Stimulated activated CD4-positive, alpha-beta T cell treated with anti-CD3 and anti-CD28 coated beads, Interleukin-1b, Interleukin-23, amount 100 ng/mL, for 1 hour (primary cell): ENCODE measurements at places on chromosomes 4 and X.

- no peak for DNase-seq
Measured at GRCh38 chr4:86942185-86942666, 7.4 kb downstream of the AFF1 start.

- no peak for DNase-seq
Measured at GRCh38 chr4:84279678-84280077, 219.4 kb downstream of the NKX6-1 start.

DNA sequence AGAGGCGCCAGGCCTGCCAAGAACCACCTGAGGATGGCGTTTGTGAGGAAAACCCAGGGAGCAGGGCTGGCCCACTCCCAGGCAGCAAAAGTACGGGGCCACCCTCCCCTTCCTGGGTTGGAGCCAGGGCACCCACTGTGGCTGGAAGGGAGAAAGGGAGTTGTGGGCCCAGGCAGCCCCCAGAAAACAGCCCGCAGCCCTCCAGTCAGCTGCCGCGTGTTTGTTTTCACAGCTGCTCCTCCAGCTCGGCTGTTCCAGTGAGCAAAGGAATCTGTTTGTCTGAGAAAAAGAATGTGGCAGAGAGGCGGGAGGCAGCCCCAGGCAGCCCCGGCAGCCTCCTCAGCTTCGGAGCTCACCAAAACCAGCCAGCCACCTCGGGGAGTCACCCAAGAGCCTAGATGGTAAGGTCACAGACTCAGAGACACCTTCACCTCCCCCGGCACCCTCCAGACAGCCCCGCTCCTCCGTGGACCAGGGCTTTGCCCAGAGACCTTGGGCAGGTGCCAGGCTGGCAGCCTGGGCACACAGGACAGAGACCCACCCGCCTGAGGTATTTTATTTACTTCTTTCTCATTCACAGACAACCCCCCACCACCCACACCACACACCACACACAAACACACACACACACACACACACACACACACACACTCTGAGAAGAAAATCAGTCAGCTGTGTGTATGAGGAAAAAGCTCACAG is 338.1 kb downstream of the BCOR start:
- DNase-seq, result no peak

- no peak for DNase-seq
Measured at GRCh38 chr4:86487738-86488348, 106.3 kb upstream of the PTPN13 start.

GRCh38 chr4:43331226-43332051 is 438.9 kb downstream of the GRXCR1 start:
- DNase-seq, result no peak

DNA sequence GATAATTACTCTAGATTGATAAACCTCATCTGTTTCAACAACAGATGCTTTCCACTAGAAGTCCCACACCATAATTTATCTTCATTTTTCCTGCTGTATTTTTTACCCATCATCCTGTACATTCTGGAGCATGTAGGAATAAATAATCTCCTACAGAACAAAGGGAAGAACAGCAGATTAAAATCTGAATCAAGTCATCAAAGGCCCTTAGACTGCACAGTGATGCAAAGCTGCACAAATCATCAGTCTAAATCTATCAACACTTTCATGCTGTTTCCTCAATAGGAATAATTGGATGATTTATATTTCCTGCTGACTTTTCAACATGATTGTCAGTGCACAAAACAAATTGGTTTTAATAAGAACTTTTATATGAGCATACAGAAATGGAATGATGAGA is 1143.9 kb downstream of the STIM2 start:
- no peak for DNase-seq

DNA sequence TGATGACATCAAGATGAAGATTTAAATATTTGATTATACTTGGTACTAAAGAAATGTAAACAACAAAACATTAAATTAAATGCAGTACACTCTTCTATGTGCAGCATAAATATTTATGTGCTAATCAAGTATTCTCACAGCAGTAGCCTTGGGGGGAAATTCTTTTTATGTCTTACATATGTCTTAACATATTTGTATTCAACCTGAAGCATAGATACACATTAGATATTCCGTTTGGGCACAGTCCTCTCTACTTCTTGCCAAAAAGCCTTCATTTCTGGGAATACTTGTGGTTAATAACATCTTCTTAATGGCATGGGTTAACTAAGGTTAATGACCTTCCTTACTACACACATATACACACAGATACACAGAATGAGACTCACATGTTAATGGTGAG is 19.8 kb downstream of the TMPRSS11F start:
- no peak for DNase-seq

DNA sequence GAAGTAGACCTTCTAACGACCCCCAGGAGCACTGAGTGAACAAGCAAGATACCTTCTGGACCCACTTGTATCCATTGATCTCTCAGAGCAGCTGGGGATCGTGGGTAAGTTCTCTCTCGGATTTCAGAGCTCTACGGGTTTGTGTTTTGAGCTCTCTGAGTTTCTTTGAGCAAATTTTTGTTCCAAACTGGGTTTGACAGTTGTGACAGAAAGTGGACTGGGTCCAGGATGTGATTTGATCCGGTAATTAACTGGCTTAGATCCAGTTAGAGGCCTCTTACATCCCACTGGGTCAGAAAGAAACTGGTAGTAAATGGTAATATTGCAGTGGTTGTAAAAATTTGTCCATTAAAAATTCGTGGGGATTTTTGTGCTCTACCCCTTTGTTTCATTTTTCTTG is 459.2 kb downstream of the INPP4B start:
- DNase-seq, result no peak

GRCh38 chrX:100356351-100356896 is 53.6 kb downstream of the PCDH19 start:
- no peak for DNase-seq

- no peak for DNase-seq
Measured at GRCh38 chr4:128827296-128827695, 17.8 kb downstream of the JADE1 start.

GRCh38 chrX:19579485-19579884 is 64.2 kb upstream of the MAP3K15 start:
- no peak for DNase-seq

DNA sequence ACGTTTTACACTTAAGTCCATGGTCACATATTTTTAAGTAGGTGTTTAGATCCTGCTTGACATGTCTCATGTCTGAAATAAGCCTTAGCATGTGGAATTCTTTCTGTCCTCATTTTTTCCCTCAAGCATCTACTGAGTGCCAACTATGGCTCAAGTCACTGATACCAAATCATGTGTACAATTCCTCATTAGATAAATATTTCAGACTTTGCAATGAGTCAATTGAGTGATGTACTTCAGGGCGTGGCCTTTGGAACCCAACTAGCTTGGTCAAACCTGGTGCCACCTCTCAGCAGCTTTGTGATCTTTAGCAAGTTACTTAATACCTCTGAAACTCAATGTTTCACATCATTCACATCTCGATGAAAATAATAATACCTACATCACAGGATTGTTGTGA is 12.6 kb upstream of the JADE1 start:
- no peak for DNase-seq

- no peak for DNase-seq
Measured at GRCh38 chr4:139884438-139884837, 218.8 kb downstream of the MGST2 start.

- no peak for DNase-seq
Measured at GRCh38 chrX:113920661-113921060, 663.2 kb upstream of the HTR2C start.

GRCh38 chr4:37661772-37662171 is 24.4 kb downstream of the RELL1 start:
- no peak for DNase-seq

GRCh38 chr4:183402771-183403170 is 41.7 kb upstream of the CDKN2AIP start:
- no peak for DNase-seq

DNA sequence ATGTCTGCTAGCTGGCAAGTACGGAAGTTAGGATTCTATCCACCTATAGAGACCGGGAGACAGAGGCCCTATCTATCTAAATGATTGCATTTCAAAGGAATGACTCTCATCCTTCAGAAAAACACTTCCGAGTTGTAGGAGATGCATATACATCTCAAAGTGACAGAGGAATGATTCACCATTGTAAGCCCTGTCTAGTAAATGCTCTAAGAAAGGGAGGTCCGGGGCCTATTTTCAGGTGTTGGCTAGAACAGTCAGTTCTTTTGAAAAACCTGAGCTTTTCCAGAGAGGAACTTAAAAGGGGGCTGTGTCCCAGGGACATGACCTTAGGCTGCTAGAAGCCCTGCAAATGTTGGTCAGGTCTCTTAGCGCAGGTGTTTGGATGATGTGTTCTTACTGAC is 262.9 kb upstream of the IL1RAPL1 start:
- no peak for DNase-seq

- DNase-seq, result peak; percentile 81
Measured at GRCh38 chr4:52861879-52862616, at the start of gene RASL11B. Gene RASL11B, plus strand, starts transcription at chr4:52862317. Its CDS starts 191 bp downstream, at chr4:52862508.

DNA sequence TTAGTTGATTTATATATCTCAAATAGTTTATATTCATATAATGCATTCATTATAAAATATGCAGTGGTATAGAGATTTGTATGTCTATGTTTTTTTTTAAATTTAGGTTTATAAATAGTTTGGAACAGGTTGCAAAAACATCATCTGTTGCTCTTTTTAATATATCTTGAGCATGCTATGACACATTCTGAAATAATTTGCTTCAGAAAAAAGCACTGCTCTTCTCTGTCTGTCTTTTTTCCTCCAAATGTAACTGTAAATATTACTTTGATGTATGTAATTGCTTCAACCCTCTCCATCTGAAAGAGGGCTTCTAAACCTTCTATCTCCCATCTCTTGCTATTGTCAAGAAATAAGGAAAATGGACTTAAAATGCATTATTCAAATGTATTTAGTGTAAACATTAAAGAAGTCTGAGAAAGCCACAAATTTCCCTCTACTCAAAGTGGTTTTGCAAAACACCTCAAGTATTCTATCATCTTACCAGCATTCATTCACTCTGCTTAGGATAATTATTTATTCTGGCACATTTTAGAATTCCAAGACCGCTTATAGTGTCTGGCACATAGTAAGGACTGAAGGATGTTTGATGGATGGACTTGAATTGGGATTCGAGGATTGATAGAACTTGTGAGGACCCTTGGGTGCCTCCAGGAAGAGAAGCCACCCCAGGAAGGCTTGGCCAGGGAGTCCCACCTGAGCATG is 87.8 kb downstream of the CLNK start:
- DNase-seq, result no peak

- DNase-seq, result no peak
Measured at GRCh38 chr4:1470816-1471442, 64.7 kb upstream of the NKX1-1 start.

DNA sequence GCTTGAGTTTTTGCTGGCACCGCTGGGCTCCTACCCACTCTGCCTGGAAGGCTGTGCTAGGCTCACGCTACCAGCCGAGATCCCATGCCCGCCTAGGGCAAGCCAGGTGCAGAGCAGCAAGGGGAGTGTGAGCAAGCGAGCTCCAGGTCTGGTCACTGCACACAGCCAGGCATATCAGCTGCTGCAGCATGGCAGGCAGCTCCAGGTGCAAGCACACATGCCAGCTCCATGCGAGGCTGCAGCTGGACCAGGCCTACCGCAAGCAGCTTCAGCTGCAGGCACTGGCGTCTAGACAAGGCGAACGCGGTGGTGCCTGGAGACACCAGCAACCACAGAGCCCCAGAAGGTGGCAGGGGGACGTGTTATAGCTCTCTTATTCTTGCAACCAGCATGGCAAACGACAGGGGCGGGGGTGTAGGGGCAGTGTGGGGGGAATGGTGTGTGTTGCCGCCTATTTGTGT is 614.7 kb upstream of the EPHA5 start:
- DNase-seq, result no peak

- no peak for DNase-seq
Measured at GRCh38 chr4:69759189-69759604, 1.2 kb downstream of the SULT1B1 start.

DNA sequence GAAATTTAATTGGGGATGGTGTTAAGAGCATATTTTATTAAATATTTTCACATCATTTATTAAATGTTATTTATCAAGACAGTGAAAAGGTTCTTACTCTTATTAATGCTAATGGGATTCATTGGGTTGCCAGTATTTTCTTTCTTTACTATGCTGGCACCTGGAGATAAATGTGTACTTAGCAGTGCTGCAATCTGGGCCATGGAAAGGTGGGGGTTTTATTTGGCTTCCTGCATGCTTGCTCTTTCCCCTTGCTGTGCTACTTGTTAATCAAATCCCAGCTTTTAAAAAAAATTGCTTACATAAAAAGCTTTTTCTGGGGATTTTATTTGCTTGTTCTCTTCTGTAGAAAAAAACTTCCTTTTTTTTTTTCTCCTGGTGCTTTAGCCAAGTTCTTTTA is 48.3 kb downstream of the ZAR1 start:
- DNase-seq, result no peak

GRCh38 chr4:105461621-105462382 is 12.1 kb downstream of the PPA2 start:
- DNase-seq, result no peak

DNA sequence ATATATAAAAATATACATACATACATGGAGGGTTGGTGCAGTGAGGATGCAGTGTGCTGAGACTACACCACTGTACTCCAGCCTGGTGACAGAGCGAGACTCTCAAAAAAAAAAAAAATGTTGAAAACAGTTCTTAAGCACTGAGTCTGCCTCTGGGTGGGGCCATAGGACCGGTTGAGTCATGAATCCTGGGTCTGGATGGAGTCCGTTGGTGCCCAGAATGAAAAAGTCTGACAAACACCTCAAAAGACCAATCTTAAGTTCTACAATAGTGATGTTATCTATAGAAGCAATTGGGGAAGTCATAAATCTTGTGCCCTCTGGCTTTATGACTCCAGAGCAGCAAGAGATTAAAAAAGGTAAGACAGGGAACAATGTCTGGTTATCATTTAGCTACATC is 70.4 kb downstream of the FGFBP1 start:
- no peak for DNase-seq

- DNase-seq, result no peak
Measured at GRCh38 chr4:155614111-155614762, 52.4 kb upstream of the GUCY1A1 start.

GRCh38 chr4:67674098-67674497 is 26.9 kb downstream of the UBA6 start:
- no peak for DNase-seq

DNA sequence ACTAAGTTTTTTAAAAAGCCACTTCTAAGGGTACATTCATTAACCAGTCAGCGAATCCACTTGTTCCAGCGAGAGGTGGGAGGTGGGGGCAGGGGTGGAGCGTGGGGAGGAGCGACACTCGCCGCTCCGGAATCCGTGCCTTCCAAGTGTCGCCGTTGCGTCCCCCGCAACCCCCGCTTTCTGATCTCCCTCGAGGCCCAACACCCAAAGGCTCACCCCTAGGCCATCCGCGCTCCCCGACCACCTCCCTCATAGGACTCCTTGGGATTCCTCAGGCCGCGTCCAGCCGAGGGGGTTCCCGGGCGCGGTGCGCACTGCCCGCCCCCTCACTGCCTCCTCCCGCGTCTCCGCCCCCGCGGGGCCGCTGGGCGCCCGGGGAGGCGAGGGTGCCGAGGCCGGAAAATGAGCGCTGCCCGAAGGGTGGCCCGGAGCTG is 108.1 kb upstream of the STOX2 start:
- DNase-seq, result no peak

DNA sequence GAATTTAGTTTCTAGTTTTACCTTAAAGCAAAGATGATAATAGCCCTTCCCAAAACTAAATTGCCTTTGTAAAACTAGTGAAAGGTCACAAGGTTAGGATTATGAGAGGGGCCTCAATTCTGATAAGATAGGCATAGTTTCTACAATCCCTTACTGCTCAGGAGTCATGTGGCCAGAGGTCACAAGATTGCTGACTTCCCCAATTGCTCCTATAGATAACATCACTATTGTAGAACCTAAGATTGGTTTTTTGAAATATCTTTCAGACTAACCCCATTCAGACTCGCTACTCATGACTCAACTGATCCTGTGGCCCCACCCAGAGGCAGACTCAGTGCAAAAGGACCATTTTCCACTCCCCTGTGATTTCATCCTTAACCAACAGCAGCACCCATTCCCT is 70.3 kb downstream of the SCD5 start:
- no peak for DNase-seq
